ENCODE measurements at places on chromosomes 11 and 22. TPM values are rescaled to one million over a fixed set of nuclear protein-coding genes. Genes with fewer than 3 reads are reported as not detected.

The TCN1 gene
- 10.6 TPM for total RNA-seq

The ART5 gene
- 4.9 TPM for total RNA-seq

The ACAD8 gene
- 8.2 TPM for total RNA-seq

The BDNF gene
- total RNA-seq: 1.3 TPM

The RASGRP2 gene
- total RNA-seq: not detected

The PRAME gene
- 58.4 TPM for total RNA-seq

The WBP2NL gene
- 35.9 TPM for total RNA-seq

The JRKL gene
- 1.3 TPM for total RNA-seq

The SCGB2A2 gene
- total RNA-seq: not detected

The ME3 gene
- 8.9 TPM for total RNA-seq

The TRIM6 gene
- total RNA-seq: 11.1 TPM

The FXYD2 gene
- 456 TPM for total RNA-seq

The PHF5A gene
- 134 TPM for total RNA-seq

The AQP11 gene
- 6.3 TPM for total RNA-seq

The GRM5 gene
- 0.06 TPM for total RNA-seq

The MGAT3 gene
- not detected for total RNA-seq

The TTC28 gene
- total RNA-seq: 2.2 TPM

The NCR3LG1 gene
- total RNA-seq: 1.8 TPM

The MYOD1 gene
- not detected for total RNA-seq

The MMP7 gene
- total RNA-seq: 1,017 TPM

Measured in Caki2 (cell line).